M059J (cell line): ENCODE measurements at places on chromosomes 6 and 20.

DNA sequence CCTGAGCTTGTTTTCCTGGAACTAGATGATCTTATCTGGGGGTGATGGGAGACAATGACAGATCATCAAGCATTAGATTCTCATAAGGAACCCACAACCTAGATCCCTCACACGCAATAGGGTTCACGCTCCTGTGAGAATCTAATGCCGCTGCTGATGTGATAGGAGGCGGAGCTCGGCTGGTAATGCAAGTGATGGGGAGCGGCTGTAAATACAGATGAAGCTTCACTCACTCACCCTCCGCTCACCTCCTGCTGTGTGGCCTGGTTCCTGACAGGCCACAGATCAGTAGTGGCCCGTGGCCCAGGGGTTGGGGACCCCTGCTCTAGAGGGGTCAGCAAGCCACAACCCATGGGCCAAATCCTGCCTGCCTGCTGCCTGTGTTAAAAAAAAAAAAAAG is 435.9 kb downstream of the CD83 start:
- DNase-seq = no peak

GRCh38 chr6:34232901-34233300 is 3.8 kb upstream of the HMGA1 start:
- DNase-seq = peak; percentile 67

- peak; percentile 60 for DNase-seq
These were observed 327.9 kb upstream of the MARCKS start for GRCh38 chr6:113529196-113529595.

DNA sequence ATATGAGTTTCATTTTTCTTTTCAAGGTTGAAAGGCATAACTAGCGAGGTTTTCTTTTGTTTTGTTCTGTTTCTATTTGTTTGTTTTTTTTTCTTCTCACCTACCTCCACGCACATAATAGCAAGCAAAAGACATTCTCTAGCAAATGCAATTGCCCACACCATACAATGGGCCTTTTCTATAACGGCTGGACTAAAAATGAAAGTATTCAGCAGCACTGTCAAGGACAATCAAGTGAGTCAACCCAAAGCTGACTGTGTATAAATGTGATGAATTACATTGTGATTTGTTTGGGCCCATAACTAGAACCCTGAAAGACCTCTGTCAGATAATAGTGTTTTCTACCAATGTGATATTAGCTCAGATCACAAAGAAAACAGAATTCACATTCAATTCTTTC is 496.7 kb downstream of the RNF144B start:
- DNase-seq = no peak

- DNase-seq = no peak
These were observed 512.1 kb downstream of the QKI start for GRCh38 chr6:163926642-163927041.

DNA sequence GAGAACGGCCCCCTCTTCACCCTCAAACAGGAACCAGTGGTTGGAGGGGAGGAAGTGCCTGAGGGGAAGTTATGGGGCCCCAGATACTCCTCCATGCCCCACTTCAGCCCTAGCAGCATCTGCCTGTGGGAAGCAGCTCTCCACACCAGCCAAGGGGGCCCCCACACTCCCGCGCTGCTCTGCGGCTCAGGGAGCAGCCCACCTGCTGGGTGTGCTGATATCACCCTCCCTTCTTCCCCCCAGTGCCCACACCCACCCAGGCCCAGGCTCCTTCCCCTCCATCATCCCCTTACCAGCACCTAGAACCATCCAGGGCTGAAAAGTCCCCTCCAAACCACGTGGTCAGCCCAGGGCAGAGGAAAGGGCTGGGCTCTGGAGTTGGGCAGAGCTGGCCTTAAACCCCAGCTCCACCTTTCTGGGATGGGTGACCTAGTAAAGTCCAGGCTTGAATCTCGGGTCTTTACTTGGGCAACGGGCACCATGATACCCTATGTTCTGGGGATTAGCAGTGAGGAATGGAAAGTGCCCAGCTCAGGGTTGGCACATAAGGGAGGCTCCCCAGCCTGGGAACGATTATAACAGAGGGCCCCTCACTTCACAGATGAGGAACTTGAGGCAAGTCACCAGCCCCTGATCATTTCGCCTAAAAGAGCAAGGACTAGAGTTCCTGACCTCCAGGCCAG is 663 bp downstream of the LST1 start:
- no peak for DNase-seq

- peak; percentile 73 for DNase-seq
These were observed 720.6 kb downstream of the RFPL4B start for GRCh38 chr6:113067612-113068275.

DNA sequence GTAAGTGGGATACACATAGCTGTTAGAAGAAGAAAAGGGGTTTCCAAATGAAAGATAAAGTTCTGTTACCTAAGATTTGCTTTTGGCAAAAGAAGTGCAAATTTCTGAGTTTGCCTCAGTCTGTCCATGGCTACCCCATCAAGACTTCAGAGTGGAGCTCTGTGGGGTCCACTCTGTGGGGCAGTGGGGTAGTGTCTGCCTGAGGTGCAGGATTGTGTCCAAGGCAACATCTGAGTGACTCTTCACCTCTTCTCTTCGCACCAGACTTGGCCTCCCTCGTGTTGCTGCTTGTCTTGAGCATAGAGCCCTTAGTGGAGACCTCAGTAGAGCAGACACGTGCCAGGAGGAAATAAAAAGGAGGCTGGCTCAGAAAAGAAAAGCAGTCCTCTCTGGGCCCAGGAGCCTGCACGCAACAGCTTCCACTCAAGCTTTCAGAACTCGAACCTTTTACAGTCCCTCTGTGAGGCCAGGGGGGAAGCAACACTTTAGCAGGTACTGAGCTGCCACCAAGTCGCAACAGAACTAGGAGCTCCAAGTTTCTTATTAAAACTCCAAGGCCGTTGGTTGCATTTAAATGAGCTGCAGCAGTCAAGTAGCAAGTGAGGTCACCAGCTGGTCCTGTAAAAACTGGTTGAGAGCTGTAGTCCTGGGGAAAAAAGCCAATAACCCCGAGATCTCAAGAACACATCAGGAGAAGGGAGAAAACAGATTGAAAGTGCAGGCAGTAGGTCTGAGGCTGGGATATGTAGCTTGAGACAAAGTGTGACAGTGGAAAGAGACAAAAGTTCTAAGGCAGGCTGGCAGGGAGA is 413.5 kb downstream of the CDC5L start:
- no peak for DNase-seq

DNA sequence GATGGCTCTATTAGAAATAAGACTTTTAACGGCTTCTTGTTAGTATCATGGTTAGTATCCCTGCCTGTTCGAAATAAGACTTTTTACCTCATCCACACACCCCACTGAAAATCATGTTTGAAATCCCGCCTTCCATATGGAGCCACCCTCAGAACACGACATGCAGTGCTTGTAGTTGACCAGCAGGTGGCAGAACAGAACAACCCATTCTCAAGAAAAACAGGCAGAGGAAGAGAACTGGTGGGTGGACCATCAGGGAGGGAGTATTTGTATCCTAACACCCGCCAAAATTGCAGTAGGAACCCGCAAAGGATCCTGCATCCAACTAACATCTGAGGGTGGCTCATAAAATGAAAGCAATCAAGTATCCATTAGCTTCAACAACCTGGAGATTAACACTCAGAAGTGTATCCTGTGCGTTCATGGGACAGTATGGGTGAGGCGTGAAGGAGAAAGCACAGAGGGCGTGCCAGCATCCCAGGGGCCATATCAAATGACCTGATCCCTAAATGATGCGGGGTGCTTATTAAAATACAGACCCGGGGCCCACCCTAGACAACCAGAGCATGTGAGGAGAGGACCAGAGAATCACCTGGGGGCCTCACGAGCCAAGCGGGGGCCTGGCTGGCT is 89.6 kb upstream of the NHSL1 start:
- peak; percentile 79 for DNase-seq

DNA sequence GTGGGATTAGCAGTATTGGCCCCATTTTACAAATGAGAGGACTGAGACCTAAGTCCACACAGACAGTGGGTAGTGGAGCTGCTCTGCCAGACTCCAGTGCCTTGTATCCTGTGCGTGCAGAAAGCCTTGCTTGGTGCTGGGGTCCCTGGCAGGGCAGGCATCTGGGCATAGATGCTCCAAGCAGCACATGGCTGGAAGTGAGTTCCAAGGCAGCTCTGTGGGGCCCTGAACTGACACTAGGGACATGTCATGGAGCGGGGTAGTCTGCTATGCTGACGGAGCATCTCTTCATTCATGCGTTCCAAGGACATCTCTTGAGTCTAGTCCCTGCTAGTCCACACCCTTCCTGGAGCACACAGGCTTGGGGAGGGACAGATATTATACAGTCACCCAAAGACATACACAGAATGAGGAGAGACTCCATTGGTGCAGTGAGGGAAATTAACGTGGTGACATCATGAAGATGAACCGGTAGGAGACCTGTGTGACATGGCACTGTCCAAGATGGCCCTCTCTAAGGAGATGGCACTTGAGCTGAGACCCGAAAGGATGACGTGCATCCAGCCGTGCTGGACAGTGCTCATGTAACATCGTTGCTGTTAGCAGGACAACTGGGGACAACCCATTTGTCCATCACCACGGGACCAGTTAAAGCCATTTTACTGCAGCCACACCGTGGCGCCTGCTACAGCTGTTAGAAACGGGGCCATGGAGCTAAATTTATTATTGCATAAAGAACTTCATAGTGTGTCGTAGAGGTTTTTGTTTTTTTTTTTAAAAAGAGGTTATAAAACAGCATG is 65.1 kb downstream of the DLGAP4 start:
- DNase-seq = no peak

- peak; percentile 44 for DNase-seq
These were observed 8.6 kb upstream of the LBP start for GRCh38 chr20:38337561-38338140.

DNA sequence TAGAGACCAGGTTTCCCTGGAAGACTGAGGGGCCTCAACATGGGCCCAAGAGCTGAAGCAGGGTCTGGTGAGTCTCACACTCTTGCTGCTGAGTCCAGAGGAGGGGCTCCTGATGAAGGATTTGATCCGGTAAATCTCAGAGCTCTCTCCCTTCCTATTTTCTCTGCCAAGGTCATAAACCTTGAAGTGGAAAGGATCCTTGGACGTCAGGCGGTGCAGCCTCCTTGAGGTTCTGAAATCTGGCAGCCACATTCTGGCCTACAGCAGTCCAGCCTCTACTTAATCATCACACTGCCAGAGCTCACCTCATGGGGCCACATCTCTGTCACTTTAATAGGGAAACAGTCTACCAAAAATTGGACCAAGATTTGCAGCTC is 24.0 kb downstream of the ACSS1 start:
- no peak for DNase-seq

DNA sequence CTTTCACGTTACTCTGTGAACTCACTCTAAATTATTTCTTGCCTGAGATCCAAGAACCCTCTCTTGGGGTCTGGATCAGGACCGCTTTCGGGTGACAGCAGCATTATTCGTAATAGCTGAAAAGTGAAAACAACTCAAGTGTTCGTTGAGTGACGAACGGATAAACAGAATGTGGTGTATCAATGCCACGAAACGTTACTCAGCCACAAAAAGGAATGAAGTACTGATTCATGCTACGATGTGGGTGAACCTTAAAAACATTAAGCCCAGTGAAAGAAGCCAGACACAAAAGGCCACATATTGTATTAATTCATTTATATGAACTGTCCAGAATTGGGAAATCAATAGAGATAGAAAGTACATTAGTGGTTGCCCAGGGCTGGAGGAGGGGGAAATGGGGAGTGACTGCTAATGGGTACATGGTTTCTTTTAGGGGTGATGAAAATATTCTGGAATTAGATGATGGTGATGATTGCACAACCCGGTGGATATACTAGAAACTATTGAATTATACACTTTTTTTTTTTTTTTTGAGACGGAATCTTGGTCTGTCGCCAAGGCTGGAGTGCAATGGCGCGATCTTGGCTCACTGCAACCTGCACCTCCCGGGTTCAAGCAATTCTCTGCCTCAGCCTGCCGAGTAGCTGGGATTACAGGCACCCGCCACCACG is 8.4 kb downstream of the PTGIS start:
- DNase-seq = no peak

- peak; percentile 7 for DNase-seq
These were observed 156.9 kb upstream of the ZFP64 start for GRCh38 chr20:52348434-52348833.

DNA sequence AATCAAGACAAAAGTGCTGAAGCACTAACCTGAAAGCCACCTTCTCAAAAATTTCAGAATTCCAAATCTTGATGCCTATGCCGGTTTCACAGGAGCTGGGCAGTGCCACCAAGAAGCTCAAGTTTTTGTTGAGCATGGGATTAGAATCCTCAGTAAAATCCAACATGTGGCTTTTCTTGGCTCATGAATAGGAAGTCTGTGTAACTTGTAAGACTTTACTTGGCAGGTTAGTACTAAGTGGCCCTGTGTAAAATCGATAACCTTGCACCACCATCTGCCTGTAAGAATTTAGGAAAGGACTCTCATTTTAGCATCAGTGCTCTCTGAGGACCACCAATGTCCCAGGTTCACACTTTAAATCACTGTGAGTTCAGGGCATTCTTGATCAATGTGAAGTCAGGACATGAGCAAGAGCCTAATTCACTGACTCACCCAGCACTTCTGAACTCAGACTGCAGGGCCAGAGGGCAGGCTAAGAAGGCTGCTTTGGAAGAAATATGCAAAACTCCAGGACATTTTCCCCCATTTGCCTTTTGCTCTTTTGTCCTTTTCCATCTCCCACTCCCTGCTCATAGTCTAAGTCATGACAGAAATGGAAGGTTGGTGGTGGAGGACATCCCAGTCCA is 113.2 kb downstream of the EDN1 start:
- DNase-seq = peak; percentile 81

DNA sequence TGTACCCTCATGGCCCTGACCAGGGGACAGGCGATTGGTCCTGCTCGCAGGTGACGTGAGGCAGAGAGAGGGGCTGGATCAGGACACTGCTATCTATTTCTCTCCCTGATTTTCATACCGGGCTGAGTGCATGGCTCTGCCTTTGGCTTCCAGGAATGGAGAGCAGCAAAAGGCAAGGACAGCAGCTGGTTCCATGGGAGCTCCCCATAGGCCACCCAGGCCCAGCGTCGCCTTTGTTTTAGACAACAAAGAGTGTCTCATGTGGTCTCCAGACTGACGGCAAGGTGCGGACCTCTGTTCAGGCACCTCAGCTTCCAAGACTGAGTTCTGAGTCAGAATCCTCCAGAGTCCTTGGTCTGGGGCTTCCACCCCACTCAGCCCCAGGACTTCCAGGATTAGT is 123.1 kb downstream of the VEGFA start:
- no peak for DNase-seq

DNA sequence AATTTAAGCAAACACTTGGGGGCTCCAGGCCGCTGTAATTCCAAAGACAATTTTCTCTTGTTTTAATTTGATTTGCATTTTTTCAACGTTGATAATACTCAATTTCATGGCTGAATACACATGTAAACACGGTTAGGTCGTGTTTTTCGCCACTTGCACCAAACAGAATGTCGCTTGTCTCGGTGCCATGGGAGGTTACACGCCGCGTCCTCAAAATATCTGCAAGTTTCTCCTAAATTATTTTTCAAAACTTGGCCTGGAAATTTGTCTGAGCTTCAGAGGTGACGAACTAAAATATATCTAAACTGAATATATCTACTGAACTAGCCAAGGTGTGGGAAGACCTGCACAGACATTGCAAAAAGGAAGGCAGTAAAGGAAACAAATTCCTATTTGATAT is 15.0 kb downstream of the FOXA2 start:
- DNase-seq = no peak
